ENCODE measurements at places on chromosomes 5 and 9. TPM values are rescaled to one million over a fixed set of nuclear protein-coding genes. Genes with fewer than 3 reads are reported as not detected.

The SPATA24 gene
- 13.9 TPM for total RNA-seq

DNA sequence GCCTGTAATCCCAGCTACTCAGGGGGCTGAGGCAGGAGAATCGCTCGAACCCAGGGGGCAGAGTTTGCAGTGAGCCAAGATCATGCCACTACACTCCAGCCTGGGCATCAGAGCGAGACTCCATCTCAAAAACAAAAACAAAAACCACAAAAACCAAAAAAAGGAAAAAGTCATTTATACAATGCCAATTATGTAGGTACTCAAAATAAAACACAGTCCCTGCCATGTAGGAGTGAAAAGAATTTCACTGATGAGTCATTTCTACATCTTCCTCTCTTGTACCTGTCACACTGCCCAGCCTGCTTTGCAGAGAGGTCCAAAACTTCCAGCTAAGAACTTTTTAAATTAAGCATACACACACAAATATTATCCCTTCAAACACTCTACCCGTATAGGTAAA lies 215.8 kb downstream of the EPB41L4A start:
- H3K27me3 ChIP-seq: no peaks in the 10 kb centered on the region
- H3K27ac ChIP-seq: no peak overlapping the region
- H3K36me3 ChIP-seq: peaks cover 12% of the 10 kb centered on the region
- no peak for DNase-seq

DNA sequence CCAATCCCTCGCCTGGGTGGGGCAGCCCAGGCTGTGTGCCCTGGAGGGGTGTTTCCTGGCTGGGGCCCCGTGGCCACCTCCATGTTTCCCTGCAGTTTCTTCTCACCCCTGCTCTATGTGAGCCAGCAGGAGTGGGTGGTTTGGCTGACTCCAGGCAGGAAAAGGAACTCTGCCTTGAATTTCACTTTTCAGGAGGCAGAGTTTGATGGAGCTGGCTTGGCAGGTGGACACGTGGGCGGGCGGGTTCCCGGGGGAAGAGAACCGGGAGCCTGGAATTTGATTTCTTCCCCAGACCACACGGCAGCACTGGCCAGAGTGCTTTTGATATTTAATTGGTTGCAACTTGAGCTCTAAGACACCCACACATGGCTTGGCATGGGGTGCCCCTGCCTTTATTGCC lies 119.8 kb upstream of the PANK3 start:
- H3K36me3 ChIP-seq: no peaks in the 10 kb centered on the region
- peaks cover 2% of the 10 kb centered on the region for H3K4me1 ChIP-seq
- no peak for DNase-seq
- H3K27ac ChIP-seq: no peak overlapping the region
- H3K27me3 ChIP-seq: peaks cover 10% of the 10 kb centered on the region

GRCh38 chr5:7828269-7828668 lies 22.7 kb downstream of the CFAP90 start:
- no peak for DNase-seq
- no peak overlapping the region for H3K27ac ChIP-seq
- no peaks in the 10 kb centered on the region for H3K4me1 ChIP-seq
- H3K36me3 ChIP-seq: no peaks in the 10 kb centered on the region

DNA sequence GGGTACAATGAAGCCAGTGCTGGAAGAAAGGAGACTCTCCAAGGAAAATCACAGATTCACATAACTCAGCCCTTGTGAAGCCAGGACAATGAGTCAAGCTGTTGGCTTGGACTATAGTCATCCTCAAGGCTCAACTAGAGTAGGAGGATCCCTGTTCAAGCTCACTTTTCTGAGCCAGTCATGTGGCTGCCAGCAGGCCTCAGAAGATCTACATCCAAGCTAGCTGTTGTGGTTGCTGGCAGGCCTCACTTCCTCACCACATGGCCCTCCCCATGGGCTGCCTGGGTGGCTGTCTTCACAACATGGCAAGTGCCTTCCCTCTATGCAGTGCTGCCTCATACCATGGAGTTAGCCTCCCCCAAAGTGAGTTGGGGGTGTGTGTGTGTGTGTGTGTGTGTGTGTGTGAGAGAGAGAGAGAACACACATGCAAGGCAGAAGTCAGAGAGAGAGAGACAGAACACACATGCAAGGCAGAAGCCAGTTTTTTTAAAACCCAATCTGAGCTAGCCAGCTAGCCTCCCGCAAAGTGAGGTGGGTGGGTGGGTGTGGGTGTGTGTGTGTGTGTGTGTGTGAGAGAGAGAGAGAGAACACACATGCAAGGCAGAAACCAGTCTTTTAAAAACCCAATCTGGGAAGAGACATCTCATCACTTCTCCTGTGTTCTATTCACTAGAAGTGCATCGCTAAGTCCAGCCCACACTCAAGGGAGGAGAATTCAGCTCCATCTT lies 17.1 kb downstream of the SCAI start:
- peak overlapping the region; percentile 75 for H3K27ac ChIP-seq
- DNase-seq: no peak
- H3K4me3 ChIP-seq: no peak overlapping the region
- H3K4me1 ChIP-seq: no peaks in the 10 kb centered on the region
- peaks cover 2% of the 10 kb centered on the region for H3K36me3 ChIP-seq

All from progenitor cell of endocrine pancreas (in vitro differentiated cells).